ENCODE measurements at places on chromosomes 7 and 10.

DNA sequence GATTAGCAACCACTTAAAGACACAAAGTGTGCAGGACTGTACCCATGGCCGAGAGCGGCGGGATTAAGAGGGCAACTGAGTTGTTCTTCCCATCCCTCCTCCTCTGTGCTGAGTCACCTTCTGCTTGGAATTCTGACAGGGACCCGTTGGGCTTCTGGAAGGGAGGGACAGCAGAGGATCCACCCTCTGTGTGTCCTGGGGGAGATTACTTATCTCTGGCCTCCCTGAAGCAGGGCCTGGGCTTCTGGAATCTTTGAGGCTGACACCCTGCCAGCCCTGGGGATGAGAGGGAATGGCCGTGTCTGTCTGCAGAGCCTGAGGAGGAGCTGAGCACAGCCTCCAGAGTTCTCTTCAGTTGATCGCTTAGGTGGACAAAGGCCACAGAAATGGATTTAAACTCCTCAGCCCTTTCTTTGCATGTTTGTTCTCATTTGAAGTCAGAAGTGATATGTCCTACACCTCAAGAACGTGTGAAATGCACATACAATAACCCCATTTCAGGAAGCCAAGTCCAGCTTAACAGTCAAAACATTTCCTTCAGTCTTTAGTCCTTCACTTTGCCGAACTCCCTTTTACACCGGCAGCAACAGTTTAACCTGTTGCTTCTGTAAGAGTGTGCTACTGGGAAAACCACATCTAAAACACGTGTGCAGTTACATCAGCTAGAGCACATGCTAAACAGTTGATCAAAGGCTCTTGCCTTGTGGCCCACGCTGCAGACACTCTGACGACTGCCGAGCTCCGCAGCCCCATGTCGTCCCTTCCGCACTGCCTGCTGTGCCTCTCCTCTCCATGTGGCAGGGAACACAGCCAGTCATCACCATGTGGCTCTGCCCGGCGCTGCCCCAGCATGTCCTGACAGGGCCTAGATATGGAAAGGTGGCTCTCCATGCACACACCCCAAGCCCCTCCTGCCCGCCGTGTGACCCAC is 55.7 kb downstream of the IKZF1 start:
- DNase-seq = peak; percentile 82

DNA sequence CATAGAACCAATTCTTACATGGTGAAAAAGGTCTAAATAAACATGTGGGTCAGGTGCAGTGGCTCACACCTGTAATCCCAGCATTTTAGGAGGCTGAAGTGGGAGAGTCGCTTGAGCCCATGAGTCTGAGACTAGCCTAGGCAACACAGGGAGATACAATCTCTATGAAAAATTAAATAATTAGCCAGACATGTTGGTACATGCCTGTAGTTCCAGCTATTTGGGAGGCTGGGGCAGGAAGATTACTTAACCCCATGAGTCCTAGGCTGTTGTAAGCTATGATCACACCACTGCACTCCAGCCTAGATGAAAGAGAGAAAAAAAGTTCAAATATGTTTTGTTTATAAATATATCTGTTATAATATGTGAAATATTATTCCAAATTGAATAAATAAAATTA is 643.6 kb downstream of the IPMK start:
- DNase-seq = peak; percentile 5

DNA sequence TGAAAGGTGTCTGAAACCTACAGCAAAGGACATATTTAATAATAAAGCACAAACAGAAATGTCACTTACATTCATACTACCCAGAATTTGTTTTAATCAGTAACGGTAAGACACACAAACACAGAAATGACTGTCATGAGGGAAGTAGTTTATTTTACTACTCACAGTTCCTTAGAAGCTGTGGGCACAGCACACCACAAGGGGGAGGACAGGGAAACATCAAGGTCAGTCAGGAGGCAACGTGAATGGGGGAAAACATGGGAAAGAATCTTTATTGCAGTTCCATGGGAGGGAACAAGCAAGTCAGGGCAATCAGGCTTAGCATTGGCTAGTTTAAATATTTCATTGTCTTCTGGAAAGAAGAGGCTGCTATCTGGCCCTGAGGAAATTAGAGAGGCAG is 123.8 kb upstream of the PDSS1 start:
- DNase-seq = no peak

GRCh38 chr10:122138831-122139625 is 132.1 kb upstream of the BTBD16 start:
- peak; percentile 56 for DNase-seq

GRCh38 chr7:2956526-2957368 is 86.9 kb downstream of the CARD11 start:
- peak; percentile 72 for DNase-seq

- DNase-seq = no peak
Measured at GRCh38 chr10:58817201-58817846, 304.7 kb downstream of the BICC1 start.

DNA sequence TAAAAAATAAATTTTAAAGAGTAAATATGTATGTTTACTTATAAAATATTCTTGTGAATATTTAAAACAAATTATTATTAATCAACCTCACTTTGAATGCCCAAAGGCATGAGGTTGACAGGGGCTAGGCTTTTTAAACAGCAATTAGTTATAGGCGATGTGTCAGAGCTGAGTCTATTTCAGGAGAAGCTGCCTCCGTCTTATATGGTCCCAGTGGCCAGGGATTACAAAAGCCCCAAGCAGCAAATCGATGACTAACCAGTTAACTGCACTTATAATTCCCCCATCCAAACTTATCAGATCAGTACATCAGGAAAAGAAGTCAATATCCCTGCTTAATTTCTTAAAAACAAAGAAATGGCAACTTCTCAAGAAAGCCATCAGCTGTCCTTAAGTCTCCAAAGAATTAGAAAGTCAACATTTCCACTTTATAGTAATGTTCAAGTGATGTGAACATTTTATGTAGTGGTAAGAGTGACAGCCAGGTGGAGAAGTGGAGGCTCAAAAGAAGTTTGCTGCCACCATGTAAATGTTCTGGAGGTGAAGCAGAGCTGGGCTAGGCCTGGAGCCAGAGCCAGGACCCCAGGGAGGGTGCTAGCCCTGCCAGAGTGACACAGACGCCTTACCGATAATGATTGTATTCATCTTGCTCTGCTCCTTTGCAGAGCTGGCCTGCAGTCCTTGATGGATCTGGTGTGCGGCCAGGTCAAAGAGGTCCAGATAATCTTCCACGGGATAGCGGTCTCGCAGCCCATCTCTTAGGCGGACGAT is 51.5 kb downstream of the CHST15 start:
- DNase-seq = no peak

DNA sequence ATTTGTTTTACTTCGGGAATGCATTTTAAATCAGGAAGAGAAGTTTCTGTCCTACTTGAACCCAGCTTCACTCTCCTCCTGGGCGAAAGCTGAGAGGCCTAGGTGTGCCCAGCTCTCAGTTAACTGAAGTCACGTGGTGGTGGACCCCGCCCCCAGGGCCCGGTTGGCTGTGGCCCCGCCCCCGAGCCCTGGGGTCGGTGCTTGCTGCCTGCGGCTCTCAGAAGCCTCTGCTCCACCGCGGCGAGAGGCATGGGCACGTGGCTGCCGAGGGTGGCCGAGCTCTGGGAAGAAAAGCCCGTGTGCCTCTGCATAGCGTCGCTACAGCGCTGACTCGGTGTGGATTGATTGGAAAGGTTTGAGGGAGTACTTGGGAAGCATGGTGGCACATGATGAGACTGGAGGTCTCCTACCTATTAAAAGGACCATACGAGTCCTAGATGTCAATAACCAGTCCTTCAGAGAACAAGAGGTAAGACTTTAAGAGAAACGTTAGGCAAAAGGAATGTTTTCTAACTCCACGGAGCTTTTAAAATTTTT is 34.1 kb downstream of the NET1 start:
- DNase-seq = peak; percentile 95

GRCh38 chr7:130436253-130436652 is 4.6 kb downstream of the CEP41 start:
- no peak for DNase-seq

DNA sequence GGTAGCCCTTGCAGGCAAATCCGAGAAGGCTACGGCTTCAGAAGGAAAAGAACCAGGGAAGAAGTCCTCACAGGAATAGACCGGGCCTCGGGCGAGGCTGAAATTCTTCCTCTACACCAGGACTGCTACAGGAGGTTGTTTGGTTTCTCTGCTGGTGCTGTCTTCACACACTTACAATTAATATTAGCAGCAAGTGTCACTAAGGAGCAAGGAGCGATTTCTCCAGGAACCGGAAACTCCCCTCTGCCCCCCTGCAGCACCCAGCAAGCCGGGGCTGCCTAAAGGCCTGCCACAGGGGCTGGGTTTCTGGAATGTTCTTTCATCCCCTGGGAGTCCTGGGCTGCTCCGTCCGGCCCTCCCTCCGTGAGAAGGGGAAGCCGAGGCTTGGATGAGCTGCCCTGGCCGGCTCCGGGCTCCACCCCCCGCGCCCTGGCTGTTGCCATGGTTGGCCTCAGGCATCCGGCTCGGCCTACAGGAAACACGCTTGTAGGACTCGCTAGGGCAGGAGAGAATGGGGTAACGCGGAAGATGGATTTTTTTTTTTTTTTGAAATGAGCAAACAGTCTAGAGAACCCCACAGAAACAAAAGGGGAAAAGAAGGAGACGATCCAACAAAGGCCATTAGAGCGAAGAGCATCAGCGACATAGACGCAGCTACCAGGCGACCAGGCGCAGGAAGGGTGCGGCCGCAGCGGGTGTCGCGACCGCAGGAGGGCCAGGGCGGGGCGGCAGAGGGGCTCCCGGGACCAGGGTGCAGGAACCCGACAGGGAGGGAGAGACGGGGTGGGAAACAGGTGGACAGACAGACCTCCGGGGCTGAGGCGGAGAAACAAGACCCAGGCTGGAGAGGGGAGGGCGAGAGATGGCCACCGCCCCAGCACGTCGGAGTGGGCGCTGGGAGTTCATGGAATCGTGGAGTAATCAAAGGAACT is 33.0 kb downstream of the EN2 start:
- DNase-seq = peak; percentile 71

GRCh38 chr10:75263806-75264205 is 28.0 kb upstream of the COMTD1 start:
- no peak for DNase-seq

DNA sequence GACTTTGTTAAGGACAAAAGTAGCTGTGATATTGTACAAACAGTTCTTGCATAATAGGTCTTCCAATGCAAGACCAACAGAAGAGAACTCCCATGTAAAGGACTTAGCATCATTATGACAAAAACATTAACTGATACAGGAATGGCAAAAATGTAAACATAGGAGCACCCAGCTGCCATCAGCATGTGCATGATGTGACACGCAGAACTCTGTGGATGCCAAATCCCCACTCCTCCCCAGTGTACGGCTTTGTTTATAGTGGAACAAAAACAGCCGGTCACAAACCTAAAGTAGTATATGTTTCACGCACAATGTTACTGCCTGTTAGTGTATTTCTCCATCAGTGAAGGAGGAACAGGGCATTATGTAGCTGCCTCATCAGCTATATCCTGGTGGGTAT is 316.0 kb upstream of the AOAH start:
- DNase-seq = no peak

All from umbilical cord (tissue), 2 donors.